ENCODE measurements at places on chromosomes 3 and 15.

DNA sequence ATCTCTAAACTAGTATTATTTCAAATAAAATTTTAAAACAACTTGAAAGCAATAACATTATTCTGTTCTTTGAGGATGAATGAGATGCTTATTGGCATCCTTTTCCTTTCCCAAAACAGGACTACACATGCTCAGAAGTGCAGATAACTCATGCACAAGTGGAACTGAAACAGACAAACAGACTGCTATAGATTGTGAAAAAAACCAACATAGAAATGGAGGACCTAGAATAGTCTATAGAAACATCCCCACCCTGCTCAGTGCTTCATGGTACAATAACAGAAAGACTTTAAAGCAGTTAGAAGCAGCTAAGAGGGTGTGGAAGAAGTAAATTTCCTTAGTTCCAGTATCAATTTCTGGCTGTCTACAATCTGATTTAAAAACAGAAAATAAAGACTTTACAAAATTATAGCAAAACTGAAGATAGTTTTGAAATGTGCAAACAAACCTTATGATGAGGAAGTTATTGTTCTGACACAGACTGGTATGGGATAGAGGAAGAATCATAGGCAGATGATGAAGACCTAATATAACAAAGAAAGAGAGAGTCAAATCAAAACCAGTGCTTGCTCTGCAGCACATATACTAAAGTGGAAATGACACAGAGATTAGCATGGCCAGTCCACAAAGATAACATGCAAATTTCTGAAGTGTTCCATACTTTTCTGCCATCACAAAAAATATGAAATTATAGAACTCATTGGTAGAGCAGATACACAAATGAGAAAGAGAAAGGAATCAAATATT, 1025.4 kb downstream of the SQOR start:
- no peak for DNase-seq

GRCh38 chr3:39255503-39256325, 24.1 kb downstream of the CX3CR1 start:
- no peak for DNase-seq

GRCh38 chr15:101158166-101159095, 93.4 kb downstream of the CHSY1 start:
- no peak for DNase-seq

DNA sequence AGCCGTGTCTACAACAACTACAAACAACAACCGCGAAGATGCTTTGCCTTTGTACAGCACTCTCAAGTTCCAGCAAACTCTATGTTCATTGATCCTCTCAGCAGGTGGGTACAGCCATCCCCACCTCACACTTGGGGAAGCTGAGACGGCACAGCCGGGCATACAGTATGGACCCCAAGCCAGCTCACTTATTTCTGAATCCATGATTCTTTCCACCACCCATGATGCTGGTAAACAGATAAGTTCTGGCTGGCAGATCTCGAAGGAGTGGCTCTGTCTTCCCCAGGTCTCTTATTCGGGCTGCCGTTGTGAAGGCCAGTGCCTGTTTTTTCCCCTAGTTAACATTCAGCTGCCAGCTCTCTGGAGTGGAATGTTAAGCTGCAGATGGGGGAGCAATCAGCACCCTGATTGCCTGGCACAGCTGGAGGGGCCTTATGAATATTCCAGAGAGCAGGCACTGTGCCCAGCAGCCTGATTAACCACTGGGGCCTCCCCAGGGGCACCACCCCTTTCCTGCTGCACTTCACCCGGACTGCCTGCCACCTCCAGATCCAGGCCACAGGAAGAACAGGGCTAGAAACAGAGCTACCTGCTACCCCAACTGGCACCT, 73.2 kb downstream of the CORO2B start:
- no peak for DNase-seq

- DNase-seq, result peak; percentile 27
Measured at GRCh38 chr15:90266061-90266431, 574 bp downstream of the NGRN start.

DNA sequence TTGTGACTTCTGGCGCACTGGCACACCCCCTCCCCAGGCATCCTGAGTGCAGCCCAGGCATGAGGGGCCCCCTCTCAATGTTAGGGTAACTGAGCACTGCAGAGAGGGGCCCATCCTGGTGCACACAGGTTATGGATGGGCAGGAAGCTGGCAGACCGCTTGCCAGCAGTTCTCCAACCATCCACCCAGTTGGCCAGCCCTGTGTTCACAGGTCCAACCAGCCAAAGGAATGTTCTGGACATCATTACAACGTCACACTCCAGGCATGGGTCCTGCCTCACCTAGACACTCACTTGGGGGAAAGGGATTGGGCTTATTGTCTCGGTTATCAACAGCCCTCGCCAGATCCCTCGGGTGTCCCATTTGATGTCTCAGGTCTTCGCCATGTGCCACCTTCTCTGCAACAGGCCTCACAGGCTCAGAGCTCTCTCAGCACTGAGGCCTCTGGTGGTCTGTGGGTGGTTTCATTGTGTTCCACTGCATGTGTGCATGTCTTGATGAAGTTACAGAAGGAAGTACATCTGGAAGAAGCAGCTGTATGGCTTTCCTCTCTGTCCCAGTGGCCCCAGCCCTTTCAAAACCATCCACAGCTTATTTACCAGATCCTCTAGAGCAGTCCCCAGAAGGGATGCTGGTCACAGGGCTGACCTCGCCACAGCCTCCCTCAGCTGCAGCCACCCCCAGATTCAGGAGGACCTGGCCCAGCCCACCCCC, 23.7 kb downstream of the ADCY5 start:
- DNase-seq, result no peak

- DNase-seq, result no peak
Measured at GRCh38 chr3:102038477-102039142, 189.3 kb downstream of the NFKBIZ start.

- no peak for DNase-seq
Measured at GRCh38 chr3:149623824-149624223, 34.0 kb downstream of the WWTR1 start.

DNA sequence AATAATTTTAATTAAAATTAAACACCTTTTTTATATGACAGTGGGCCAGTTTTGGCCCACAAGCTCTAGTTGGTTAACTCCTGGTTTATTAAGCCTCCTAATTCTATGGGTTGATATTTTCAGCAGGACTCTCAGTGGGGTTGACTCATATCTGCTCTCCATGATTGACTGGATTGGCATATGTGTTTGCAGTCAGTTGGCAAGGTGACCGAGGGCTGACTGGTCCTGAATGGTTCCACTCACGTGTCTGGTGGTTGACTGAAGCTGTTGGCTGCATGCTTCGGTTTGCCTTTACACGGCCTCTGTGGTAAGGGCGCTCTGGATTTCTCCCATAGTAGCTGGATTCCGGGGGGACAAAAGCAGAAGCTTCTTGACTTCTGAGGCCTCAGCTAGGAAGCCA, 65.3 kb upstream of the ZNF280D start:
- DNase-seq, result no peak

GRCh38 chr3:126308394-126309125, 48.6 kb downstream of the KLF15 start:
- DNase-seq, result no peak

DNA sequence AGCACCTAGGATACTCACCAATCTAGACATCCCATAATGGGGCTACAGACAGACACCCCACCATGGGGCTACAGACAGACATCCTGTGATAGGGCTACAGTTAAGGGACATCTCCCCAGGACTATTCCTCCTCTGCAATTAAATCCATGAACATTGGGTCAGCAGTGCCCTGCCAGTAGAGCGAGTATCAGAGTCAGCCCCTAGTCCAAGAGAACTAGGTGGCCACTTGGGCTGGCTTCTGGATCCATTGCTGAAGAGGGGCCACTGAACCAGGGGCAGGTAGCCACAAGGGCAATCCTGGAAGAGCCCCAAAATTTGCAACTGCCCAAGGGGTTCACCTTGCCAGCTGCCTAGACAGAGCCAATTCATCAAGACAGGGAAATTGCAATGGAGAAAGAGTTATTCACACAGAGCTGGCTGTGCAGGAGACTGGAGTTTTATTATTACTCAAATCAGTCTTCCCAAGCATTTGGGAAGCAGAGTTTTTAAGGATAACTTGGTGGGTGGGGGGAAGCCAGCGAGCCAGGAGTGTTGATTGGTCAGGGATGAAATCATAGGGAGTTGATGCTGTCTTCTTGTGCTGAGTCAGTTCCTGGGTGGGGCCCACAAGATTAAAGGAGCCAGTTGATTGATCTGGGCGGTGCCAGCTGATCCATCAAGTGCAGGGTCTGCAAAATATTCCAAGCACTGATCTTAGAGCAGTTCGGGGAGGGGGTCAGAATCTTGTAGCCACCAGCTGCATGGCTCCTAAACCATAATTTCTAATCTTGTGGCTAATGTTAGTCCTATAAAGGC, 170.2 kb upstream of the SMAD3 start:
- peak; percentile 63 for DNase-seq

DNA sequence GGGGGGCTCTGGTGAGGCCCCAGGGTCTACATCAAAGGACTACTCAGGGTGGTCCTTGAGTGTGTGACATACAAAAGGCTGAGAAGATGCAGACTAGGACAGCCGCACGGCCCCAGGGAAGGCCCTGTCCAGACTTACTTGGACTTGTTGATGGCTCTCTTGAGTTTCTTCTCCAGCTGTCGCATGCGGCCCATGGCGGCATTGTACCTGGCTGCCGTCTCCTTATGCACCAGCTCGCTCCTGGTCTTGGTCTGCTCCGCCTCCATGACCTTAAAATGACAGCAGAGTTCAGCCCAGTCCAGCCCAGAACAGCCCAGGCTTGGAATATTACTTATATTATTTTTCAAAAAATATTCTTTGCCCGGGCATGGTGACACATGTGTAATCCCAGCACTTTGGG, 56.0 kb downstream of the CAPN7 start:
- DNase-seq, result no peak

DNA sequence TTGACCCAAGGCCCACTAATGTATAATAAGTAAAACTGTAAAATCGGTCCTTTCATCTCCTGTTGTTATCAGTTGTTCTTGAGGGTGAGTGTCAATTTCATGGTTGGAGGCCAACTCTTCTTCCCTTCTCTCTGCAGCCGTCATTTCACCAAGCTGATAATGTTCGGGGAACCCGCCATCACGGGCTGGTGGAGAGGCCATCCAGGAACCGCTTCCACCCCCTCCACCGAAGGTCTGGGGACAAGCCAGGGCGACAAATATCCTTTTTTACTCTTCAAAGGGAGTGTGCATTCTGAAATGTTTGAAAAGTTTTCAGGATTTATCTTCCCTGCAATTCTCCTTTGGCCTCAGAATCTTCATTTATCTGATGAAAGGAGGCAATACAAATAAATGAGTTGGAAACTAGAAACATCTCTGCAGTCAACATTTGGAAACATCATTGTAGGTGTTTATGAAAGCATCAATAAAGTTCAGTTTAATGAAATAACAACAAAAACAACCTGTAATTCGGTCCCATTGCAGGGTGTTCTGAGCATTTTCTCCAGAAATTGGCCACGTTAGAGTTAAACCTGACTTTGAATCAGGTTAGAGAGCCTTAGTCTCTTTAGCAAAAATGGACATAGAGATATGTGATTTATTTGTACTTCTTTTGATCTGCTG, 63.9 kb downstream of the CRTC3 start:
- DNase-seq, result no peak

DNA sequence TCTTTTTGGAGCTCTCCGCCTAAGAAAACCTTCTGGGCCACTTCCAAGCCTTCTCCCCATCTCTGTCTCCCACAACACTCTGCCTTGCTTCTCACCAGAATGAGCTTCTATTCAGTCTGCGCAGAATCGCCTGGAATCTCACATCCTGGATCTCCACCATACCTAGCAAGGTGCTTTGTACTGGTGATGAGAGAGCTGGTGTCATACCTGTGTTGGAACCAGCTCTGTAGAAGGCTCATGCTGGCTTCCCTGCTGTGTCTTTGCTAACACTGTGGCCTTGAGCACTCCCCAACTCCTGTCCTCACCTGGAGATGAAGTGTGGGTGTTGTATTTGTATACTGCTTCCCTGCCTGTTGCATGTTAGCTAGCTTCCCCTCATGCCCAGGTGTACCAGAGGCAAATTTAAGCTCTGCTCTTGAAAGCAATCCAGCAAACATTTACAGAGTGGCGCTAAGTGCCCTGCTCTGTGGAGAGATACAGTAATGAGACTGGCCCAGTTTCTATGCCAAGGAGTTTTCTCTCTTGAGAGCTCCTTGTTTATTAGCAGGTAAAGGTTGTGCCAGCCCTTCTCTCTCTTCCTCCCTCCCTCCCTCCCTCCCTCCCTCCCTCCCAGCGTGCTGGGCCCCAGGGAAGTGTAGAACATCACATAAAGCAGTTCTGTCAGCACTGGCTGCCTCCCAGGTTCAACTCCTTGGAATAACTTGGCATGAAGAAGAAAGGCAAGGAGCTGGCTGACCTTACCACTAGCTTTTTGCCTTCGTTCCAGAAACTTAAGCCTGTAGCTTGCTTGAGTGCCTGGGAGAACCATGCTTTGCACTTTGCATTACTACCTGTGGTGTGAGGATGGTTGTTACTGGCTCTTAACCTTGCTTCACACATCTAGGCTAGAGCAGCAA, 54.9 kb downstream of the TRIM71 start:
- peak; percentile 78 for DNase-seq

- DNase-seq, result no peak
Measured at GRCh38 chr3:176867681-176868663, 329.3 kb downstream of the TBL1XR1 start.

DNA sequence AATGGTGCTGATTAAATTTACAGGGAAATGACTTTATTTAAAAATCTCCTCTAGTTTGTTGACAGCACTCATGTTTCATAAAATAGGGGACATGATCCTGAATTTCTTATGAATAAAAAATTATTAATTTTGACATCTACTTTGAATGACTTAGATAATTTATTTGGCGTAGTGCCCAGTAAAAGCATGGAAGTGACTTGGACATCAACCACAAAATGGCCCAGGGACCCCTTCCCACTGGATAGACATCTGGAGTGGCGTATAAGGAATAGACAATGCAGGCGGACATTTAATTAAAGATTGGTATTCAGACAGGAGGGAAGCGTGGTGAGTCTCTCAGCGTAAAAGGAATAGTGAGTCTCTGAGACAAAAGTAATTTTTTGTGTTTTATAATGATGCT, 79.8 kb downstream of the ADAMTSL3 start:
- no peak for DNase-seq

GRCh38 chr3:119677641-119677934, 382 bp upstream of the COX17 start:
- DNase-seq, result no peak

DNA sequence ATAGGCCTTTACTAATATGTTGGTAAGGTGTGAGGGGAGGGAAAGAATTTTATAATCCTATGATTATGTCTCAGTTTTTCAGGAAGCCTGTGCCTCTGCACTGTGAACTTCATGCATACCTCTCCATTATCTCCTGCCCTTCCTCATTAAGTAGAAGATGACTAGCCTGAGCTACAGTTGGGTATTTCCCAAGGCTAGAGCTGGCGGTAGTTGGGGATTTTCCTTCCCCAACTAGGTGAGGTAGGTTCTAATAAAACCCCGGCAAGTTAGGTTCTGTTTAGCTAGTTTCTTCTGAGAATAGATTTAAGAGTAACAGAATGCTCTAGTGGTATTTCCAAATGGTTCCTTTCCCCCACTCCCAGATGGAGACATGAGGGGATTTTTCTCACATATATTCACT, 414.5 kb downstream of the GRM7 start:
- DNase-seq, result no peak

Measured in fibroblast of the aortic adventitia (primary cell).